ENCODE measurements at places on chromosomes 2 and 18. TPM values are rescaled to one million over a fixed set of nuclear protein-coding genes. Genes with fewer than 3 reads are reported as not detected.

GRCh38 chr2:141641462-141641861 is 489.4 kb downstream of the LRP1B start:
- no peaks in the 10 kb centered on the region for H3K36me3 ChIP-seq
- no peaks in the 10 kb centered on the region for H3K27me3 ChIP-seq
- H3K4me3 ChIP-seq, result no peak overlapping the region
- DNase-seq, result no peak

- H3K4me3 ChIP-seq, result no peak overlapping the region
- DNase-seq, result no peak
- no peaks in the 10 kb centered on the region for H3K36me3 ChIP-seq
These were observed 13.0 kb downstream of the AQP12A start for GRCh38 chr2:240704651-240705050.

CREG2 gene
- total RNA-seq, result not detected

SFTPB gene
- 14,872 TPM for total RNA-seq

DCDC2C gene
- not detected for total RNA-seq

- H3K27me3 ChIP-seq, result peaks cover 9% of the 10 kb centered on the region
These were observed 4.7 kb downstream of the SH3RF3 start for GRCh38 chr2:109133746-109134145.

DNA sequence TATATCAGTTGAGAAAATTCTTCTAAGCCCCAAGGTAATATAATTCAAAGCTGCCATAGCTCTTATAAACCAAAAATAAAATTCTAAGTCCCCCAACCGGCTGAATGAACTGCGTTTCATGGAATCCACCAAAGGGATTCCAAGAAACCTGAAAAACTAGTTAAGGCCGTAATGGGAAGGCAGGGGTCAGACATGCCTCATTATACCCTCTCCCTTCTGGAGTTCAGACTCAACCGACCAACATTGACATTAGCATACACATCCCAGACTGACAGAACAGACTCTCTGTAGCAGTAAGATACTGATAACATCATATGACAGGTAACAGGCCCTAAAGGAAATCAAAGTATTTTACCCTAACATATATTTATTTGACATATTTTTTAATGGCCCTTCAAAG is 31.4 kb upstream of the PHLPP1 start:
- no peak overlapping the region for H3K27ac ChIP-seq
- H3K4me3 ChIP-seq, result no peak overlapping the region
- no peaks in the 10 kb centered on the region for H3K36me3 ChIP-seq
- H3K4me1 ChIP-seq, result no peaks in the 10 kb centered on the region
- no peaks in the 10 kb centered on the region for H3K27me3 ChIP-seq

GRCh38 chr2:12463189-12463588 is 253.5 kb upstream of the TRIB2 start:
- no peak overlapping the region for H3K4me3 ChIP-seq
- H3K27me3 ChIP-seq, result no peaks in the 10 kb centered on the region
- no peaks in the 10 kb centered on the region for H3K36me3 ChIP-seq
- DNase-seq, result no peak
- H3K27ac ChIP-seq, result no peak overlapping the region

DNA sequence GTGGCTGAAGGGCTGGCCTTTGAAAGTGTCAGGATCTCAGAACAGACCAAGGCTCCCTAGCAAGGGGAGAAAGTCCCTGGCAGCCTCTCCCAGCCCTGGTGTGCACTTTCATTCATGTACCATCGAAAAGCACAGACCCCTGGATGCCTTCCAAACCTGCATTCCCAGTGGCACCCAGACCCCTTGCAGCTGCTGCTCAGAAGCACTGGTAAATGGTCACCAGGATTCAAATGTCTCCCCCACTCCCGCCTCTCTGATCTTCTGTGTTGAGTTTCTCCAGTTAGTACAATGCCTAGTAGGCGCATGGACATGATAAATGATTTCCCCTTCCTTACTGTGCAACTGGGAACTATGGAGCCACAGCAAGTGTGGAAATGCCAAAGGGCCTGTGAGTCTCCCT is 180.0 kb downstream of the GLI2 start:
- H3K27me3 ChIP-seq, result no peaks in the 10 kb centered on the region
- H3K4me1 ChIP-seq, result peaks cover 27% of the 10 kb centered on the region
- no peak for DNase-seq
- no peak overlapping the region for H3K4me3 ChIP-seq
- H3K36me3 ChIP-seq, result no peaks in the 10 kb centered on the region
- no peak overlapping the region for H3K27ac ChIP-seq

CTLA4 gene
- total RNA-seq, result 1.4 TPM

DNA sequence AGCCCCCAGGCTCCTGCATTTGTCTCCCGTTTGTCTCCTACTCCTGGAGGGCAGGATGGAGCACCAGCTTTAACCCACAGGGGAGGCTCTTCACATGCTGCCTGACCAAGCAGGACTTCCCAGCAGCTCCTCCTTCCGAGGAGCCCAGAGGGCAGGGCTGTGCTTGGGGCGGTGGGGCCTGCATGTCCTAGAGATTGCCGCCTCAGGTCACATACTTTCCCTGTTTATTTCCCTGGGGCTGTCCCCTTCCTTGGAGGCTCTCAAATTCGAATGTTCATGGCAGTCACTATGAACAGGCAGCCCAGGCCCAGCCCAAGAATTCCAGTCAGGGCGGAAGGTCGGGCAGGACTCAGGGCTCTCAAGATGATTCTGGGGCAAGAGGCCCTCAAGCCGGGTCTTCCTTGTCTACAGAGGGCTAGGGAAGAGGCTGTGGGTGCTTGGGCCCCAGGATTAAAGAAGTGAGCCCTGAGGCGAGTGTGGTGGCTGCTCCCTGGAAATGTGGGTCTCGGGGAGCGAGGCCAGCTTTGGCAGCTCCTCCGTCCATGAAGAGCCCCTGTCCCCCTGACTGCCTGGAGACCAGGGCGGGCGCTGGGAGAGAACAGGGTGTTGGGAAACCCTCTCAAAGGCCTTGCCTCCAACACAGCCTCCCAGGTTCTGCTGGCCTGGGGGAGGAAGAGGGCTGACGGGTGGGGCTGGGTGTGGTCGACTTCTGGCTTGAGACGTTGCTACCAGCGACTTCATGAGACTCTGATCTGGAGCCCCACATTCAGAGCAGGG is 48.9 kb upstream of the HPCAL1 start:
- no peaks in the 10 kb centered on the region for H3K27me3 ChIP-seq
- no peaks in the 10 kb centered on the region for H3K4me1 ChIP-seq
- H3K36me3 ChIP-seq, result no peaks in the 10 kb centered on the region
- no peak overlapping the region for H3K4me3 ChIP-seq
- DNase-seq, result peak; percentile 67

DNA sequence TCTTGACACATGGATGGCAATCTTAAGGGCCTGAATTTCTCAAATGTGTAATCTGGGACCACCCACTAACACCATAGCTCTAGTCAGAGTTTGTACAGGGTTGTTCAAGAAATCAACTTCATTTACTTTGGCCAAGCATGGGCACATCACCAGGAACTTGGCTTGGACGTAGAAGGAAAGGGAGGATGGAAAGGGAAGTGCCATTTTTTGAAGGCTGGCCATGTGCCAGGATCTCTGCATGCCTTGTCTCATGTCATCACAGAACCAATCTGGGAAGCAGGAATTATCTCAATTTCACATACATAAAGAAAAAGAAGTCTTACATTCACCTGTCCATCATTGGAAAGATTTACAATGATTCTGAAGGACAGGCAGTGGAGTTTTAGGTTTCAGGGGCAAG is 128.1 kb downstream of the ANTXR1 start:
- H3K27ac ChIP-seq, result no peak overlapping the region
- H3K4me3 ChIP-seq, result no peak overlapping the region
- no peak for DNase-seq
- no peaks in the 10 kb centered on the region for H3K27me3 ChIP-seq
- no peaks in the 10 kb centered on the region for H3K36me3 ChIP-seq

SPATA3 gene
- not detected for total RNA-seq

- no peak overlapping the region for H3K4me3 ChIP-seq
- no peaks in the 10 kb centered on the region for H3K36me3 ChIP-seq
- no peak for DNase-seq
- no peaks in the 10 kb centered on the region for H3K4me1 ChIP-seq
- no peak overlapping the region for H3K27ac ChIP-seq
- H3K27me3 ChIP-seq, result no peaks in the 10 kb centered on the region
These were observed 9.5 kb upstream of the ADGRF3 start for GRCh38 chr2:26356111-26356510.

DNA sequence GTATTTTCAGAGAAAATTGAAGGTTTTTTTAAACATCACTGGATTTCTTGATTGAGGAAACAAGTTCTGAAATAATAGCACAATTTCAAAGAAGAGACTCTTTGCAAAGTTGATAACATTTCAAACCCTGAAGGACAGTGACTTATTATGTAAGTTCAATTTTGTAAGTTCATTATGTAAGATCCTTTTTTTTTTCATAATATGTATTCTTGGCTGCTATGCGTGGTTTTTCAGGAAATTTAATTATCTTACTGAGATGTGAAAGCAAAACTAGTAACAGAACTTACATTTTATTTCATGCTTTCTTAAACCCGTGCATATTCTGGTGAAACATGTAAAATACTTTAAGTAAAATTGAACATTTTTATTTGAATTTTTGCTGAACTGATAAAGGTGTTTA is 65.4 kb downstream of the RIF1 start:
- H3K27ac ChIP-seq, result no peak overlapping the region
- no peaks in the 10 kb centered on the region for H3K4me1 ChIP-seq
- no peaks in the 10 kb centered on the region for H3K27me3 ChIP-seq
- no peak for DNase-seq
- no peak overlapping the region for H3K4me3 ChIP-seq

- H3K4me3 ChIP-seq, result no peak overlapping the region
- no peaks in the 10 kb centered on the region for H3K4me1 ChIP-seq
- H3K27me3 ChIP-seq, result no peaks in the 10 kb centered on the region
- no peaks in the 10 kb centered on the region for H3K36me3 ChIP-seq
These were observed 123.6 kb downstream of the LRATD1 start for GRCh38 chr2:14756122-14756541.

DNA sequence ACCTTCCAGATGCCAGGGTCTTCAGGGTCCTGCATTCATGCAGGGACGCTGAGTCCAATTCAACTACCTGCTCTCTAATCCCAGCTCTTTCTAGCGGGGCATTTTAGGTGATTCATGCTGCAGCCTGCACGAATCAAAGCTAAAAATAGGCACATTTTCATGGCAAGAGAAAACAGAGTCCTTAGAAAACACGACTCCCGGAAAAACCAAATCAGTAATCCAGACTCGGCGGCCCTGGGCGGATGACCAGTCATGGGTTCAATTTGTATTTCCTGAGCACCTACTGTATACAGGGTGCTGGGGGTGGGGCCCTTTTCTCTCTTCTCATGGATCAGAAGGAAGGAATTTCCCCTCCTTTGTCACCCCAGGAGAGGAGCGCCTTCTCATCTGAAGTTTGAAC is 64.4 kb downstream of the LONRF2 start:
- no peak overlapping the region for H3K27ac ChIP-seq
- no peaks in the 10 kb centered on the region for H3K36me3 ChIP-seq
- H3K4me3 ChIP-seq, result no peak overlapping the region
- H3K4me1 ChIP-seq, result no peaks in the 10 kb centered on the region
- DNase-seq, result no peak

OTOF gene
- 0.69 TPM for total RNA-seq

DNA sequence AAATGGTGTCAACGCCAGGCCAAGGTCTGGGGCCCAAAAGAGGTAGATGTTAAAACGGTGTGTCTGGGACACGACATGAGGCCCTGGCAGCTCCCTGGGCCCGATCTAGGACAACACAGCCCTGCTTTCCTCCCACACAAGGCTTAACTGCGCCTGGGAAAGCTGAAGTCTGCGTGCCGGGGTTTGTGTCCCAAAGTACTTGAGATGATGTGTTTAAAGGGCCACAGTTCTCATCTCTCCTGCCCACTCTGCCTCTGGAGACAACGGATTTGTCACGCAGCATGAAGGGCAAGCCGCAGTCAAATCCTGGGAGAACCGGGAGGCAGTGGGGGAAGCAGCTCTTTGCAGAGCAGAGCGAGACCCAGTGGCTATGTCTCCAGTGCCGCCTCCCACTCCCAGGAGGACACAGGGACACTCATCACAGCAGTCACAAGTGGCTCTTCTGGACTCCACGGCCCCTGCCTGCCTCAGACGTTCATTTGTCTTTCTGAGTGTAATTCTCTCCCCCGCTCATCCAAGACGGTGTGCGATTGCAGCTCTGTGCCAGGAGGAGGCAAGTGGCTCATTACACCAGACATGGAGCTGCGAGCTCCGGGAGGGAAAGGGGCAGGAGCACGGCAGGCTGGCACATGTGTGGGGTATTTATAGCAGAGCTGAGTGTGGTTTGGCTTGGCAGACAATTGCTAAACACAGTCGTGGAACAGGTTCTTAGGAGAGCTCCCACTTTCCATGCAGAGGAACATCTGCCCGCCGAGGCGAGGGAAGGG is 57.7 kb upstream of the SEMA4C start:
- DNase-seq, result peak; percentile 80
- peaks cover 8% of the 10 kb centered on the region for H3K4me1 ChIP-seq
- no peaks in the 10 kb centered on the region for H3K36me3 ChIP-seq

CTAGE1 gene
- total RNA-seq, result not detected

DNA sequence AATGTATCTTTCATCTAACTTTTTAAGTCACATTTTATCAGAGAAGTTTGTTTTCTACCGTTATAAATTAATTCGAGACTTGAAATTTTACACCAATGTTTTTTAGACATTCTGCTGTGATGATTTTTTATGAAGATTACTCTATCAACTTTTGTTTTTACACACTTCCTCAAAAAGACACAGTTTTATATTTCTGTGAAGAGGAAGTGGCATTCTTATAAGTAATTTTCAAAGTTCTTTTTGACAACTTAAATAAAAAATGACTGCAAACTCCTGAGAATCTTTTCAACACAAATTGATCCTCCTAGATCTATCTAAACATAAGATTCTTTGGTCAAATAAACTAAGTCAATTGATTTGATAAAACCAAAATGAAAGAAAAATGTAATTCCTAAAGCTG is 13.7 kb downstream of the ANKRD44 start:
- H3K4me1 ChIP-seq, result peaks cover 43% of the 10 kb centered on the region
- peak overlapping the region; percentile 51 for H3K27ac ChIP-seq
- DNase-seq, result no peak
- no peaks in the 10 kb centered on the region for H3K27me3 ChIP-seq

DNA sequence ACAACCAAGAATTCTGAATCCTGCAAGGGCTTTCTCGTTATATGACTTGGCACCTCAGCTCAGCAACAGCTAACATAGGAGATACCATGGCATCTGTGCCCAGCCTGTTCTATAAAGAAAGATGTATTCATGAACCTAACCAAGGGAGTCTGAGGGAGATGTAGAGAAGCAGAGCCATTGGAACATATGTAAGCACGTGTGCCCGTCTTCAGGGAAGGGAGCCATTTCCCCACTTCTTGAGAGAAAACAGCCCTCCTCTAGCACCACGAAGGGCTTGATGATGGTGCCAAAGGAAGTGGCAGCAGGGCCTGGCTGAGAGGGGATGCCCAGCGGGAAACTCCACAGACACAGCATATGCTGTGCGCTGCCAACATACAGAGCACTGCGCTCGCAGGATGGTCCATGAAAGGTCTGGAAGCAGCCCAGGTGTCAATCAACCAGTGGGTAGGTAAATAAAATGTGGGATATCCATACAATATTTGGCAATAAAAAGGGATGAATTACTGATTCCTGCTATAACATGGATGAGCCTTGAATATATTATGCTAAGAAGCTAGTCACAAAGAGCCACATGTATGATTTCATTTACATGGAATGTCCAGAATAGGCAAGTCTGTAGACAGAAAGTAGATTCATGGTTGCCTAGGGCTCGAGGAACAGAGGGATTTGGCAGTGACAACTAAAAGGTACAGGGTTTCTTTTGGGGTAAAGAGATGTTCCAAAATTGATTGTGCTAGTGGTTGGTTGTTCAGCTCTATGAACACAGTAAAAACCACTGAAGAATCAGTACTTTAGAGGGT is 16.1 kb downstream of the TMEM247 start:
- peaks cover 11% of the 10 kb centered on the region for H3K4me1 ChIP-seq
- H3K27ac ChIP-seq, result no peak overlapping the region
- DNase-seq, result peak; percentile 38
- no peaks in the 10 kb centered on the region for H3K36me3 ChIP-seq
- H3K27me3 ChIP-seq, result no peaks in the 10 kb centered on the region
- H3K4me3 ChIP-seq, result no peak overlapping the region
